Activated CD8-positive, alpha-beta memory T cell treated with anti-CD3 and anti-CD28 coated beads for 36 hours (primary cell): ENCODE measurements at places on chromosomes 11 and 22. TPM values are rescaled to one million over a fixed set of nuclear protein-coding genes. Genes with fewer than 3 reads are reported as not detected.

The NFAM1 gene
- 0.13 TPM for total RNA-seq

The TBX1 gene
- total RNA-seq, result not detected

The EXPH5 gene
- 0.95 TPM for total RNA-seq

The STK33 gene
- total RNA-seq, result 3.1 TPM

The MS4A12 gene
- total RNA-seq, result not detected

The OR56A1 gene
- not detected for total RNA-seq

The GRM5 gene
- total RNA-seq, result not detected

The ALKBH3 gene
- total RNA-seq, result 48.1 TPM

The PKNOX2 gene
- total RNA-seq, result not detected
